LoVo (cell line): ENCODE measurements at places on chromosomes 4 and X.

- DNase-seq = no peak
Observed at GRCh38 chrX:147917700-147918695, 6.3 kb downstream of the FMR1 start.

DNA sequence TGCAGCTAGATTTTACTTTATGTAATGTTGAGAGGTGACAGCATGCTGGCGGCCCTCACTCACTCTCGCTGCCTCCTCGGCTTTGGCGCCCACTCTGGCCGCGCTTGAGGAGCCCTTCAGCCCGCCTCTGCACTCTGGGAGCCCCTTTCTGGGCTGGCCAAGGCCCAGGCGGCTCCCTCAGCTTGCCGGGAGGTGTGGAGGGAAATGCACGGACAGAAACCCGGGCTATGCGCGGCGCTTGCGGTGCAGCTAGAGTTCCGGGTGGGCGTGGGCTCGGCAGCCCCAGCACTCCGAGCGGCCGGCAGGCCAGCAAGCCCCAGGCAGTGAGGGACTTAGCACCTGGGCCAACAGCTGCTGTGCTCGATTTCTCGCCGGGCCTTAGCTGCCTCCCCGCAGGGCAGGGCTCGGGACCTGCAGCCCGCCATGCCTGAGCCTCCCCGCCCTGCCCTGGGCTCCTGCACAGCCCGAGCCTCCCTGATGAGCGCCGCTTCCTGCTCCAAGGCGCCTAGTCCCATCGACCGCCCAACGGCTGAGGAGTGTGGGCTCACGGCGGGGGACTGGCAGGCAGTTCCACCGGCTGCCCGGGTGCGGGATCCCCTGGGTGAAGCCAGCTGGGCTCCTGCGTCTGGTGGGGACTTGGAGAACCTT is 128.7 kb downstream of the GASK1B start:
- no peak for DNase-seq

GRCh38 chr4:154779362-154779947 is 1.6 kb upstream of the RBM46 start:
- peak; percentile 32 for DNase-seq

DNA sequence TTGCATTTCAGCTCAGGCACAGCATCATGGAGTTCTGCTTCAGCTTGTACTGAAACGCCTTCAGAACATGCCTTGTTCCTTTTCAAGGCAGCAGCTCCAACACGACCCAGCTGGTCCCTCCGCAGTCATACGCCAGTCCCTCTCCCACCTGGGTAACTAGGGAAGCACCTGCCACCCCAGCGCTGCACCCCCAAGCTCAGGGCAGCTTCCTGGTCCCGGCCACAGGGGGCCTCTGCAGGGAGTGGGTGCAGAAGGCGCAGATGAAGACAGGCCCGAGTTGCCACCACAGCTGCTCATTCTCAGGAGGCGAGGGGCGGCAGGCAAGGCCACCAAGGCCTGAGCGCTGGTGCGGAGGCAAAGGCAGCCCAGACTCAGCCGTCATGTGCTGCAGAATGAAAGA is 21.8 kb downstream of the WDR1 start:
- no peak for DNase-seq

DNA sequence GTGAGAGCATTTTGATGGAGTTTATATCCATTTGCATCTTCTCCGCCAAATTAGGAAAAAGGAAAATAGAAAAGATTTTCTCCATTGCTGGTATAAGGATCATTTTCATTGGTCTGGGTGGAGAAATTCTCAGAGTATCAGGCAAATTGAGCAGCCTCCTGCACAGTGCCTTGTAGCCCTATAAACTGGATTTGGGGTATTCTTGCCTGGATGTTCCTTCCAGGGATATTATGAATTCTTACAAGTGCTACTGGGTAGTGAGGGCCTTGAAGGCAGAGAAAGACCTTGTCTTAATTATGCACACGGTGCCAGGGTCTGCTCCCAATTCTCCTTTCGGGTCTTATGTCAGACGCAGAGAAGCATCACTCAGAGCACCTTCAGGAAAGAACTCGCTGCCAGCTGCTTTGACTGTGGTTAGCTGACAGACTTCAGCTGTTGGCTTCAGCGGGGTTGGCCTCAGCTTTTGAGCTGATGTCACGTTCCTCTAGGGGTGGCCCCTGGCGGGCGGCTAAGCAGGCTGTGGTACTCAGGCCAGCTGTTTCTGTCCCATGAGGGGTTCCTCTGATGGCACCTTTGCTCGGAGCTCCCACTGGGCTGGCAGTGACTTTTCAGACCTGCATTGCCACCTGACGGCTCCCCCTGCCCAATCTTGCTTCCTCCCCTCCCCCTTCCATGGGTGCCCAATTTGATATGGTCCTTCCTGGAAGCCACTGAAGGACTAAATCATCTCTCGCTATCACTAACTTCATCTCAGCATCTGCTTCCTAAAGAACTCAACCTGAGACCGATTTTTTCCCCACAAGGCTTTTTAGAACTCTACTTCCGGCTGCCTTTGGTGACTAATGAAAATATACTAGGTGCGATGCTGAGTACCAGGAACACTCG is 519.5 kb downstream of the BCOR start:
- DNase-seq = no peak

DNA sequence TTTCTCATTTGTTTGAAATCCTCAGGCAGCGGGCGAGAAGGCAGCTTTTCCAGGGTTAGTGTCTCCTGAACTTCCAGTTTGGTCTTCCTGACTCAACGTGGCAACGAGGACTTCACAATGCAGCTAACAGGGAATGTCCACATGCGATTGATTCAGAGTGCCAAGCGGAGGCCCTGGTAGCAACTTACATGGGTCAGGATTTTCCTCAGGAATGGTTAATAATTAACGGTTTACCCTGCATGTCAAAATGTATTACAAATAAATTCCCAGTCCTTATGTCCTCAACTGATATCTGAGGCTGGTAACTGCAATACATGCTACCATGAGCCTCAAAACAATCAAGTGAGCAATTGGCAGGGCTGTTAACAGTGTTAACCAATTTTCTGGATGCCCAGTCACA is 67.2 kb downstream of the MAP3K15 start:
- no peak for DNase-seq

- DNase-seq = no peak
Observed at GRCh38 chr4:30245140-30245539, 475.0 kb upstream of the PCDH7 start.

GRCh38 chr4:73396993-73397972 is 6.8 kb upstream of the ALB start:
- DNase-seq = no peak

- DNase-seq = no peak
Observed at GRCh38 chrX:34401411-34401810, 255.7 kb downstream of the TMEM47 start.

- no peak for DNase-seq
Observed at GRCh38 chr4:72312032-72312650, 256.9 kb downstream of the ADAMTS3 start.

DNA sequence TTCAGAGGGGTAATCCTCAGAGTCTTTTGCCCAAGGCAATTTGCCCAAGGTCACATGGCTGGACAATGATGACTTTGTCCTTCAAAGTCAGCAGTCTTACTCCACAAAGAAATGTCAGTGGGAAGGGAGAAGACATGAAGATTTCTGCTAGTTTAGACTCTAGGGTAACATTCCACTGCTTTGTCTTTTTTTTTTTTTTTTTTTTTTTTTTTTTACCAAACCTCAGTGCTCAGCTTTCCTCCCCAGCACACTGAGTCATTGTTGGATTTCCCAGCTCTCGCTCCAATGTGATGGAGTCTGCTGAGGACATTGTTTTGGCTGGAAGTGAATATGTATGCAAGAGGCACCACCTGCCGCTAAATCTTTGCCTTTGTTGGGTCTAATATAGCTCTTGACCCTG is 7.2 kb upstream of the C1QTNF7 start:
- DNase-seq = no peak

DNA sequence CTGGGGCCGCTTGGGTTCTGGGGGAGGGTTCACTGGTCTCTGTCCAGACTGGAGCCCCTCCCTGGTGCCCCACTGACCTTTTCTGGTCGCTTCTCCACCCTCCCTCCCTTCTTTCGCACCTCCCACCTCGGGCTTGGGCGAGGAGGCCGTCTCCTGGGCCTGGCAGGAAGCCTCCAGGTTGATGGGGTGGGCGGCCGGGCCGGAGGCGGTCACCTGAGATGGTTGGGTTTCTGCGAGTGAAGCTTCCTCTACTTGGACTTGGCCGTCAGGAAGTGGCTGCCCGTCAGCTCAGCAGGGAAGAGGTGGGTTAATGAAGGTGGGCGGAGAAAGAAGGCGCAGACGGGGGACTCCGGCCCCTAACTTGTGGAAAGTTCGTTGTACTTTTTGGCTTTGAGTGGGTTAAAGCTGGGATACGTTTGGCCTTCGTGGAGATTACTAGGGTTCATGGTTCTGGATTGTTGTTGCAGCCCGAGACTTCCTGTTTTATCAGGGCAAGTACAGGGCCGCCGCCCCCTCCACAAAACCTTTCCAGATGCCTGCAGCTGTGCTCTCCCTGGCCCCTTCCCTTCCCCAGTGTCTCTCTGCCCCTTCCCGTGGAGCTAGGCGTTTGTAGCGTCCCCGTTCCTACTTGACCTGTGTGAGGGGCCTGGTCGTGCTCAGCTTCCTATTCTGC is 1.2 kb downstream of the AKAP17A start:
- no peak for DNase-seq

GRCh38 chrX:110966839-110967238 is 129.2 kb upstream of the PAK3 start:
- no peak for DNase-seq

DNA sequence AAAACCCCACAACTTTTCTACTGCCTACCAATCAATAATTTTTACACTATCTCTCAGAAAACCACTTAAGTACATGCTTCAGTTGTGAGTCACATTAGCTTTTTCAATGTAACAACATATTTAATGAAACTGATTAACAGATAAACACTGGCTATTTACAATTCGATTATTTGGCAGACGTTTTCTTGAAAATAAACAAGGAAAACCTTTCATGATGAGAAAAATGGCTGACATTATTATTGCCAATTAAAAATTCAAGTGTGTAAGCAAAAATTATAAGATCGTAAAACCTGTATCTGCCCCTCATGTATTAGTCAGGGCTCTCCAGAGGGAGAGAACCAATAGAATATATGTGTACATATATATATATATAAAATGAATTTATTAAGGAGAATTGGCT is 1555.5 kb upstream of the IGFBP7 start:
- no peak for DNase-seq

GRCh38 chr4:139740531-139741041 is 75.0 kb downstream of the MGST2 start:
- no peak for DNase-seq

- DNase-seq = no peak
Observed at GRCh38 chrX:112877771-112878173, 37.1 kb upstream of the AMOT start.

GRCh38 chr4:119825696-119826095 is 197.1 kb upstream of the PDE5A start:
- DNase-seq = no peak

DNA sequence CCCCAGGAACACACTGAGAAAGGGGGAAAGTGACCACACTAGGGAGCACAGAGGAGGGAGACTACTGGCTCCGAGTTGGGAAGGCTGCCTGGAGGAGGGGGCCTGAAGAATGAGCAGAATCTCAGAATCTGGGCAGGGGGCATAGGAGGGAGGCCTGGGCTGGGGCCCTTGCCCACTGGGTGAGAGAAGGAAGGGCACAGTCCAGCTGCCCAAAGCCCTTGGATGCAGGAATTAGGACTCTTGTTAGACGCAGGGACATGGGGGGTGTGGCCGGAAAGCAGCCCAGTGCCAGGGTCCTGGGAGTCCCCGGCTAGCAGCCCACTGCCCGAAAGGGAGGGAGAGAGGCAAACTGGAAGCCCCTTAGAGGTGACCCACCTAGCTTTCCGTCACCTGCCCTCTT is 1.9 kb upstream of the DUSP9 start:
- no peak for DNase-seq

- DNase-seq = no peak
Observed at GRCh38 chr4:186588503-186588902, 33.1 kb upstream of the MTNR1A start.

DNA sequence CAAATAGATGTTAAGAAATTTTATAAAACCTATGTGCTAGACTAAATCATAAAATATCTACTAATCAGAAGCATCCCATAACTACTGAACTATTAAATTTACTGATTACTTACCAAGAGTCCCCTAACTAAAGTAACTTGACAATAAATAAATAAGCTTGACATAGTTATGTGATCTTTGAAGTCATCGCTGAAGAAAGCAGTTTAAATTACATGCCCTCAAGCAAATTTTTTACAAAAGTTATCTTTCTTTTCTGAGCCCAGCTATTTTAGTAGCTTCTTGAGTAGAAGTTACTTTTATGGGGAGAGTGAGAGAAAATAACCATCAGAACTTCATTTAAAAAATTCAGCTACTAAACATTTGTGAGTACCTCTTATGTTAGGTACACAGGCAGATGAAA is 150.9 kb upstream of the FAM241A start:
- no peak for DNase-seq

DNA sequence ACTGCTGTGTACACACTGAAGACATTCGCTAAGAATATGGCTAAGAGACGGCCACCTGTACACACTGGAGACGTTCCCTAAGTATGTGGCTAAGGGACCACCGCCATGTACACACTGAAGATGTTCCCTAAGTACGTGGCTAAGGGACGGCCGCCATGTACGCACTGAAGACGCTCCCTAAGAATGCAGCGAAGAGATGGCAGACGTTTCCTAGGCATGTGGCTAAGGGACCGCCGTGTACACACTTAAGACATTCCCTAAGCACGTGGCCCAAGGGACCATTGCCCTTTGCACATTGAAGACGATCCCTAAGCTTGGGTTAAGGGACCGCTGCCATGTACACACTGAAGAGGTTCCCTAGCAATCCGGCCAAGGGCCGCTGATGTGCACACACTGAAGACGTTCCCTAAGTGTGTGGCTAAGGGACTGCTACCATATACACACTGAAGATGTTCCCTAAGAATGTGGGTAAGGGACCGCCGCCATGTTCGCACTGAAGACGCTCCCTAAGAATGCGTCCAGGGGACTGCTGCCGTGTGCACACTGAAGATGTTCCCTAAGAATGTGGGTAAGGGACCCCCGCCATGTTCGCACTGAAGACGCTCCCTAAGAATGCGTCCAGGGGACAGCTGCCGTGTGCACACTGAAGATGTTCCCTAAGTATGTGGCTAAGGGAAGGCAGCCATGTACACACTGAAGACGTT is 36.7 kb downstream of the DHRSX start:
- no peak for DNase-seq

DNA sequence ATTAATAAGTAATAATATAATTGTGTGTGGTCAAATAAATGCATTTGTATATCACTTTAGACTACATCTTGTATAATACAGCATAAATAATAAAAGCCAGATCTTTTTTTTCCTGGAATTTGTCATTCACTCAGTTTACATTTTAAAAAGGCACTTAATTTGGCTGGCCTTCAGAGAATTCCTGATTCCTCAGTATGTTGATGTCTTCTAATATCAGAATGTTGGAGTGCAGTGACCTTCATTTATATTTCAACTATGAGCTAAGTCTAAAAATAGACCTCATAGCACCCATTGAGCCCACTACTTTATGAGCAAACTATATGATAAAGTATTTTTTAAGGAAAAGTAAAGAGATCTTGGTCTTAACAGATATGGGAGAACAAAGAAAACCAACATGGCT is 27.8 kb downstream of the ZNF330 start:
- DNase-seq = no peak
